ENCODE measurements at places on chromosomes 5 and 9.

DNA sequence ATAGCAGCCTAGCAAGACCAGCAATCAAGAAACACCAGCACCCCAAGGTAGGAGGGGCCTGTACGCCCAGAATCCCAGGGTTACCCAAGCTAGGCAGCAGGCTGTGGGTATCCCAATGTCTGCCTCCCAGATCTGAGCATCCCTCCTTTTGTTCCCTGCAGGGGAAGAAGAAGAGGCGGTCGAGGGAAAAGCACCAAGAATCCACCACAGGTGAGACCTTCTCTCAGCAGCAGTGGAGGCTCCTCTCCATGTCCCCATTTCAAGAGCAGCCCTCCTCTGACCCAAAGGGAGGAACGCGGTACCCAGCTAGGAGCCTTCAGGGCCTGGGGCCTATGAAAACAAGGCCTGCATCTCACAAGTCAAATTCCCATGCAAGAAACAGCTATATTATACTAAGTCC, 28.9 kb downstream of the TCF7 start:
- DNase-seq: no peak

- no peak for DNase-seq
Measured at GRCh38 chr5:142478113-142478512, 153.3 kb upstream of the SPRY4 start.

GRCh38 chr5:41542183-41542582, 31.8 kb upstream of the PLCXD3 start:
- DNase-seq: no peak

- DNase-seq: no peak
Measured at GRCh38 chr9:92620845-92621244, 49.1 kb downstream of the IPPK start.

GRCh38 chr9:88816141-88816540, 175.1 kb upstream of the S1PR3 start:
- no peak for DNase-seq

- no peak for DNase-seq
Measured at GRCh38 chr5:93395971-93396379, 185.0 kb downstream of the NR2F1-AS1 start.

GRCh38 chr5:169757016-169757415, 119.9 kb downstream of the DOCK2 start:
- DNase-seq: no peak

DNA sequence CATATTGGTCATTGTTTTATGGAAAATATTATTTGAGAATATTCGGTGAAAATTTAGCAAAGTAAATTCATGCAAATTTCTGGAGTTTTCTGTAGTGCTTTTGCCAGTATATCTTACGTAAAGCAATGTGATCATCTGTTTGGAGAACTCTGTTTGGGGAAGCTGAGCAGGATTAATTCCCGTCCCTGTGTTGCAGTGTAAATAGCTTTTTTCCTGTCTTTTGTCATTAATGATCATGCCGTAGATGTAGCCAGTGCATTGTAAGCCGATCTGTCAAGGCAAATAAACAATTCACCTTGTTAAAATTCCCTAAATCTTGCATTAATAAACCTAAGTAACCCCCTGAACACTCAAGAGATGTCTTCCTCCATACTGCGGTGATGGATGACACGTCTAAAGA, 39.2 kb downstream of the PPIC start:
- DNase-seq: no peak

DNA sequence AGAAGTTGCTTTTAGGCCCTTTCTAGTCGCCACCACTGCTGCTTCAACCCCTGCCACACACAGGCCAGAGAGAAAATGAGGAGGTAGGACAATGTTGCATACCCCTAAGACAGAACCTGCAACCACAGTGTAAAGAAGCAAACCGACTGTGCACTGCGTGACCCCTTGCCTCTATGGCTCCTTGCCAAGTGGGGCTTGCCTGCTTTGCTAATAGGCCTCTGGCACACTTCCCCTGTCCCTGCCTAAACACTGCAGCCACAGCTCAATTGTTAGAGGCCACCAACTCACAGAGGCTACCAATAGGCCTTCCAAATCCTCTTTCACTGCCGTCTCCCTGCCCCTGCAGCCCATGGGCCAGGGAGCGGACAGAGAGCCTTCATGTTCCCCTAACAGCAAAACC, 280.1 kb downstream of the CDH10 start:
- no peak for DNase-seq

DNA sequence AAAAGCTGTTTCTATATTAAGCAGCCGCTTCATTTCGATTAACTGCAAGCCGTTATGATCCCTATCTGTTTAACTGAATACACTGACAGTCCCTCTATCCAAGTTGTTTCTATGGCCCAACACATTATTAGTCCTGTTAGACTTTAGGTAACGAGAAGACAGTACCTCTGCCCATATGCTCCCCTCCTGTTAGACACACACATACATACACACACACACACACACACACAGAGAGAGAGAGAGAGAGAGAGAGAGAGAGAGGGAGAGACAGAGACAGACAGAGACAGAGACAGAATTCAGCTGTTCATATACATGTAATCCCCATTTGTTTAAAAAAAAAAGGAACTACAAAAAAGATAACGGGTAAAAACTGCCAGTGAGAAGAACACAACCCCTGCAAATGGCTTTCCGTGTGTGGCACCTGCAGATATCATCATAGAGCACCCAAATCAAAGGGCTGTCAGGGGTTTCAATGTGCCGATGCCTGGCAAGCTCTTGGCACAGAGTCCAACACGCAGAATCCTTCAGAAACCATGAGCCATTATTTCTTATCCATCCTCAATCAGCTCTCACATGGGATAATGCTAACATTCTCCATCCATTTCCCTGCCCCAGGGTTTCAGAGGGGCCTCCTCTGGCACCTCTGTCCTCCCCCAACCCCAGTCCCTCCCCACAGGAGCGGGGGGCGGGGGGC, 144.0 kb downstream of the MYO10 start:
- DNase-seq: no peak

DNA sequence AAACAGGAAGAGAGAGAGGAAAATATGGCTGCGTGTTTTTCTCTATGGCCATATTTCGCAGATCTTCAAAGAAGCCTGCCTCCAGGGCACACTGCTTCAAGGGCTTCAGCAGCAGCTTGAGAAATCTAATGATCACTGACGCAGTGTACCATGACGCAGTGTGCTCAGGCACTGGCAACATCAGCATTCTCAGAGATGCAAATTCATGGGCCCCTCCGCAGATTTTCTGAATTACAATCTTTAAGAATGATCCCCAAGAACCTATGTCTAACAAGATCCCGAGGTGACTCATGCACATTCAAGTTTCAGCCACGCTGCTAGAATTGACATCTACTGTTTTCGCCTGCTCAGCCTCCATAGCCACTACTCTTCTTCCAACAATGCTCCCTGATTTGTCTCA, 143.9 kb upstream of the ZNF366 start:
- no peak for DNase-seq

DNA sequence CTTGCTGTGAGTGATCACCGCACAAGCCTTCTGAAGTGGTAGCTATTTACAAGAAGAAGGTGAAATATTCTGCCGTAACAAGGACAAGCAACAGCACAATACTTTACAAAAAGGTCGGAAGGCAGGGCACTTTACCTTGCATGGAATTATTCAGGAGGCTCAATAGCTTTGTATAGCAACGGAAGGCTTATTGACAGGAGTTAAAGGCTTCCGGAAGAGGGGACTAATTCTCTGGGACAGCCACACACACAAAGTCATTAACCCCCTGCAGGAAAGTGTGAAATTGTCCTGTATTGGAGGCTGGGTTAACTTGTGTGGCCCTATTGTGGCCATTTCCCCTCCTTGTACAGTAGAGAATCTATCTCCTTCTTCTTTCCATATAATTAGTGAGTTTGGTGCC, 199.3 kb upstream of the SEMA6A start:
- DNase-seq: no peak

DNA sequence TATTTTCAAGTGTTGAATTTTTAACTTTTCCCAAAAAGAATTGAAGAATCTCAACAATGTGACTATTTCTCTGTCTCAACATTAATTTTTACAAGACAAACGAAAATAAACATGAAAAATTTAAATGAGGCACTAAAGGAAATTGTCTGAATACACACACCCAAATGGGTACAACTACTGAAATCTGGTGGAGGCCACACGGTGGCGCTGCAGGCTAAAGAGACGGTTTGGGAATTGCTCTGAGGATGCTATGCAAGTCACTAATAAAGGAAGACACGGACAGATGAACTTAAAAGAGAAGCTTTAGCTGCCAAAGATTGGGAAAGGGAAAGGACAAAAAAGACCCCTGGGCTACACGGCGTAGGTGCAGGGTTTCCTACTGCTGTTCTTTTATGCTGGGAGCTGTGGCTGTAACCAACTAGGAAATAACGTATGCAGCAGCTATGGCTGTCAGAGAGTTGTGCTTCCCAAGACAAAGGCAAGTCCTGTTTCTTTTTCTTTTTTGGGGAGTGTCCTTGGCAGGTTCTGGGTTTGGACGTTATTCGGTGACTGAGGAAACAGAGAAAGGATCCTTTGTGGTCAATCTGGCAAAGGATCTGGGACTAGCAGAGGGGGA, at the start of gene PCDHB10:
Gene PCDHB10 (plus strand): TSS at position 244 of the 616 bp plus-strand sequence. CDS start 200 bp downstream, at position 444.
- no peak for DNase-seq

- DNase-seq: no peak
Measured at GRCh38 chr5:66179297-66180051, 35.4 kb downstream of the SREK1 start.

GRCh38 chr9:79145442-79145841, 426.3 kb upstream of the TLE4 start:
- no peak for DNase-seq

DNA sequence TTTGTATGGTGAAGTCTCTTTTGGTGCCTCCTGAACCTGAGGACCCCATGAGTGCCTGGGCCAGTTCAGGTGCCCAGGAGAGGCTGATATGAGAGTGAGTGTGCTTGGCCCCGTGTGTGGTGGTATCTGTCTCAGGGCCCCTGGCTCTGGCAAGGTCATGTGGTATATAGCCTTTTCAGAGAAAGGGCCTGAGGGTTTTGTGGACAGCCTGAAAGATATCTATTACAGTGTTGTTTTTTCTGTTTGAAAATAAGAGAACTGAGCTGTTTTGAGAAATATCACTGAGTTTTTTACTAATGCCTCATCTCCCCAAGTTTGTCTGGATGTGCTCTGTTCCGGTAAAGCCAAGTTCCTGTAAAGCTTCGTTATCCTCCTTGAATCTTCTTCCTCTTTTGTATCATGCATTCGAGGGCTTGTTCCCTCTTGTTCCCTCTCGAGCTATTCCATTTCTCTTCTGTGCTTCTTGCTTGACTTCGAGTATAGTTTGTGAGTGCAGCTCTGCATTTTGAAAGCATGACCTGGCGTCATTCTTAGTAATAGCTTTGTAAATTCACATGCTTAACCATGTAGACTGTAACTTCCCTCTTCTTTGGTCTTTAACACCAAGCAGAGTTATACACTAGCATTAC, 122.3 kb downstream of the MAST4 start:
- no peak for DNase-seq

- DNase-seq: no peak
Measured at GRCh38 chr9:86515221-86515620, 161.0 kb upstream of the TUT7 start.

DNA sequence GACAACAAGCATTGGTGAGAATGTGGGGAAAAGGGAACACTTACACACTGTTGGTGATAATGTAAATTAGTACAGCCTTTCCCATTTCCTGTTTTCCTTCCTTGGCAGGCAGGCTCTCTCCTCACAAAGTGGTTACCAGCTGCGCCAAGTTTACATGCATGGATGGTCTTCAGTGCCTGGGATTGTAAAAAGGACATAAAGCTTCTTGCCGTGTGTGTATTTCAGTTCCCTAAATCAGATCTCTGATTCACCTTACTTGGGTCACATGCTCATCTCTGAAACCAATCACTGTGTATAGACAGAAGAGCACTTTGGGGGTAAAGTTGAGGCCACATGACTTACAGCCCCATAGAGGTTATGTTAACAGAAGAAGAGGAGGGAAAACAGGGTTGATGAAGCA, 92.8 kb downstream of the CAVIN4 start:
- DNase-seq: no peak

- no peak for DNase-seq
Measured at GRCh38 chr5:95861221-95861863, 38.8 kb upstream of the GLRX start.

- no peak for DNase-seq
Measured at GRCh38 chr9:90167914-90168313, 474.7 kb downstream of the DIRAS2 start.

DNA sequence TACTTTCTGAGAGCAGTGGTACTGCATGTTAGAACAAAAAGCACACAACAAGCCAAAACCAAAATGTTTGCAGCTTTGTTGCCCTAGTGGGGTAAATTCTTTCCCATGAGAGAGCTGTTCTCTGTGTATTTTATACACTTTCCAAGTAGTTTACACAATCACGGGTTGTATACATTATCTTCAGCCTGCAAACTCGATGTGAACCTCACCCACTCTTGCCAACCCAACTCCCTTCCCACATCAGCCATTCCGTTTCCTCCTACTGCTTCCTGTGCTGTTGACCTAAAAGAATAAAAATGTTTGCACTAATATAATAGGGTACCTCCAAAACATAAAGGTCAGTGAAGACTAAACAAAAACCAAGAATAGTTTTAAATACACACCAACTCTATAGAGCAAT, 47.0 kb downstream of the IQGAP2 start:
- no peak for DNase-seq

DNA sequence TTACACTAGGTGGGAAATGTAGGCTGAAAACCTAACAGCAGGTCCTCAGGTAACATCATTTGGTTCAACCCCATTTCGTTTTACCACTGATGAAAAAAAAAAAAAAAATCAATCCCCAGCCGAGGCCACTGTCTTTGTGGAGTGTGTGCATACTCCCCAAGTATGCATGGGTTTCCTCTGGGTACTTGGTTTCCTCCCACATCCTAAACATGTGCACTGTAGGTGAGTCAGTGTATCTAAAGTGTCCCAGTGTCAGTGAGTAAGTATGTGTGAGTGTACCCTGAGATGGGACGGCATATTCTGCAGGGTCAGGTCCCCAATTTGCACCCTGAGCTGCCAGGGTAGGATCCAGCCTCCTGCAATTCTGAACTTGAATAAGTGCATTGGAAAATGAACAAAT, 966.5 kb upstream of the DMAC1 start:
- no peak for DNase-seq

DNA sequence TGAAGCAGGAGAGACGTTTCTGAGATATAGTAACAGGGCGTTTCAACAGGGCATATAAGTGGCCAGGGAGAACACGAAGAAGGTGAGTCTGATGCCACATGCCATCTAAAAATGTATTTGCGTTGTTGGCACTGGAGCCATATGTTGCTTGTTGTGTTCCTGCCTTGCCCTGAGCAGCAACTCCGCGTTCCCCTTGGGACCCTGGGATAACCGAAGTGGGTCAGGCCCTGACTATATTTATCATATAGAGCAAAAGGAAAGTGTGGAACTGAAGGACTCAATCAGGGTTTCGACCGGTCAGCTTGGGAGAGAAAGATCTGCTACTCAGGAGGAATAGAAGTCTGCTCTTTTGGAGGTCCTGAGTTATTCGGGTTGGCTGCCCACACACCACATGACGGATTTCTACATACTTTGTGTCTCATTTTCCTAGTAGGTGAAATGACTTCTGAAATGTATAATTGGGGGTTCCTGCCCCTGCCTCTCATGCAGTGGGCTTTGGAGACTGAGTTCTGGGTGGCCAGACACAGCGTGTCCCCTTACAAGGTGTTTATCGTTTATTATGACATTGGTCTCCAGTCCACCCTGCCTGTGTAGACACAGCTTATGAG, 3.0 kb downstream of the STC2 start:
- DNase-seq: no peak

GRCh38 chr9:36748322-36748899, 175.7 kb downstream of the MELK start:
- no peak for DNase-seq
